Hematopoietic multipotent progenitor cell treated with erythropoietin and hydrocortisone succinate and interleukin-3 and kit ligand, for 15 days (in vitro differentiated cells): ENCODE measurements at places on chromosomes 3 and 15.

DNA sequence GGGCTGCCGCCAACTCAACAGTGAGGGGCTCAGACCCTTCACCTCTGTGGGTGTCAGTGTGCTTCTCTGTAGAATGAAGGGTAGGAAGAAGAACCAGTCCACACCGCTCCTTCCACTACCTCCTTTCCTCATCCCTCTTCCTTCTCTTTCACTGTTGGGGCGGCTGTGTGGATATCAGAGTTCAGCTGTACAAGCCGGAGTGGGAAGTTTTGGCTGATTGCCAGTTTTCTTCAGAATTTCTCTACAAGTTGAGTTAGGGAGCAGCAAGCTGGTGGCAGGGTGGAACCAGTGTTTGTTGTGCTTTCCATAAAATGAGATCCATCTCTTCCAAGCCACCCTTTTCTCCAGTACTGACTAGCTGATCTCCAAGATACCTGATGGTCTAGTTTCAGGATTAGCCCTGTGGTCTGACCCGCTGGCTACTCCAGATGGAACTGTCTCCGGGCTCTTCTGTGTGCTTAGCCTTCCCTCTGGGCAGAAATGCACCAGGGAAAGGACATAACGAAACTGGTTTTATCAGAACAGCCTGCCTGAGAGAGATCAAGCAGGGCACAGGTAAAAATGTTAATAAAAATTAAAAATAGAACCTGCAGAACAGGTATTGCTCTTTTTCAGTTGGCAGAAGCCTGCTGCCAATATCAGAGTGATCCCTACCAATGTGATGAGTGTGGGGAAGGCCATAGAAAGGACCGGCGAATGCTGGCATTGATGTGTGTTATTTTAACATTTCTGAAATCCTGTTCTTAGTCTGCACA is 169.9 kb upstream of the TSC22D2 start:
- DNase-seq: no peak

- DNase-seq: no peak
Observed at GRCh38 chr3:34998902-34999301, 640.4 kb upstream of the ARPP21 start.

GRCh38 chr3:119608405-119609000 is 10.8 kb downstream of the PLA1A start:
- no peak for DNase-seq

DNA sequence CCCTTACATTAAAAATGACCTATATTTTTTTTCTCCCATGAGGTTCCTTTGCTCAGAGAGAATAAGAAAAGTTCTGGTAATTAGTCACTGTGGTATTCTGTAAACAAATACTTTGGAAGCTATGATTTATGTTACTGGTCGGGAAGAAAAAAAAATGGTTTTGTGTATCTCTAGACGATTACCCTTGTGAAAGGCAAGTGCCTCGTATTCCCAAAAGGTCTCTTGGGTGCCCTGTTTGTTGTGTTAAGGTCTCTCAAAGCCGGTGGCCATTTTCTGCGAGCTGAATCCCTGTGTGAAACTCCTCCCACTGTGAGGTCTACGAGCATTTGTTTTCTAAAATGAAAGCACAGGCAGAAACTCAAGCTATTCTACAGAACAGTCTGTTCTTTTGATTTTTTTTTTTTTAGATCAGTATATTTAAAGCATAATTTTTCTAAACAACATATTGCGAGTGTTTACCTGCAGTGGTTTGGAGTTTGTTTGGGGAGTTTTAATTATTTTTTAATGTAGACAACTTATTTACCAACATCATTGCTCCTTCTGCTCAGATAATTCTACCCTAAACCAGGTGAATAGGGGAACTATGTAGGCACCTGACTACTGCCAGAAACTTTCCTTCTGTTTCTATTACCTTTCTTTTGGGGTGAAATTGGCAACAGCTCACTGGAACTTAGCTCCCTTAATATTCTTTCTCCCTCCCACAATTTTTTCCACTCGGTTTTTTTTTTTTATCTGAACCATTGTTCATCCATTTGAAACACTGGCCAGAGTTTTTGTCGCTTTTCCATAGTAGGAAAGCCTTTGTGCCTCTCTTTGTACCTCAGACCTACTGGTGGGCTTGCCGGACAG is 44.0 kb downstream of the ZBTB38 start:
- peak; percentile 77 for DNase-seq

DNA sequence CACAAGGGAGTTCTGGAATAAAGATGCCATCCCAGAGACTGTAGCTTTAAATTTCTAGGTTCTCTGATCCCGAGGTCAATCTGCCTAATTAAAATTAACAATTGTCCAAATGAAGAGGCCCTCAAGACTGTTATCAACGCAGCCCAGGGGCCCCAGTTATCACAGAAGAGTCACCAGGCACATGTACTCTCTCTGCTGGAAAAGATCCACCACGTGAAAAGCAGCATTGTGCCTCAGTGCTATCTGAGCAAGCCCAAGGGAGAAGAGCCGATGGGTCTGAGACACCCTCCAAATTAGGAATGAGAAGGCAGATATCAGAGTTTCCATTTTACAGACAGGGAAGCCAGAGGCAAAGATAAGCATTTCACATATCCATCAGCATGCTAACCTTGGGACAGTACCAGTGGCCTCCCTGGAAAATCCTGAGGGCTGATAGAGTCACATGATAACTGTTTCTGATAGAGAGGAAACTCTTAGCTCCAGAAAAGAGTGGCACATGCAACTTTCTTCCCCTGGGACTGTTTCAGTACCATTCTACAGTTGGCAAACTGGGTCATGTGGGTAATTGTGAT is 55.5 kb downstream of the ITGB5 start:
- DNase-seq: peak; percentile 38

- no peak for DNase-seq
Observed at GRCh38 chr15:88120026-88120425, 136.5 kb downstream of the NTRK3 start.

GRCh38 chr3:164498917-164499316 is 579.4 kb downstream of the SI start:
- DNase-seq: no peak

DNA sequence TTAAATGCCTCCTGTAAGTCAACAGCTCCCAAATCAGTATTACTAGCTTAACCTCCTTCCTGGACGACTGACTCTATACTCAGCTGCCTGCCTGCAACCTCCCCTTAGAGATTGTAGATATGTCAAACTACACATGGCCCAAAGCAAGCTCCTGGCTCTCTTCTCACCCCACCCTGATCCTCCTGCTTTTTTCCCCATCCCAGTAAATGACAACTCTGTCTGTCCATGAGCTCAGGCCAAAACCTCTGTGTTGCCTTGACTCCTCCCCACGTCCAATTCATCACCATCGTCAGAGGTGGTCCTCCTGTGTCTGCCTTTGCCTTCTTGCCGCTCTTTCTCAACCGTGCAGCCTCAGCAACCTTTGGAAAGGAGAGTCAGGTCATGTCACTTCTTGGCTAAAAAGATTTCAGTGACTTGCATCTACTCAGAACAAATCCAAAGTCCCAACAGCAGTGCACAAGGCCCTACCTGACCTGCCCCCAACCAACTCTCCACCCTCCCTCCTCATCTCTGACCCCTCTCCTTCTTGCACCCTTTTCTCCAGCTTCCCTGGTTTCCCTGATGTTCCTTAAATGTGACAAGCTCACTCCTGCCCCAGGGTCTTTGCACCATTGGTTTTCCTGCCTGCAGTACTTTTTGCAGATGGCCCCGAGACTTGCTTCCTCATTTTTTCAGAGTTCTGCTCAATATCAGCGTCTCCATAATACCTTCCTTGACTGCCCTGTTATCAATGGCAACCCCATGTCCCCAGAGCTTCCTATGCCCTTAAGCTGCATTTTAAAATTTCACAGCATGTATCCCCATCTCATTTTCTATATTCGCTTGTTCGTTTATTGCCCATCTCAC is 52.8 kb downstream of the LSM3 start:
- no peak for DNase-seq

DNA sequence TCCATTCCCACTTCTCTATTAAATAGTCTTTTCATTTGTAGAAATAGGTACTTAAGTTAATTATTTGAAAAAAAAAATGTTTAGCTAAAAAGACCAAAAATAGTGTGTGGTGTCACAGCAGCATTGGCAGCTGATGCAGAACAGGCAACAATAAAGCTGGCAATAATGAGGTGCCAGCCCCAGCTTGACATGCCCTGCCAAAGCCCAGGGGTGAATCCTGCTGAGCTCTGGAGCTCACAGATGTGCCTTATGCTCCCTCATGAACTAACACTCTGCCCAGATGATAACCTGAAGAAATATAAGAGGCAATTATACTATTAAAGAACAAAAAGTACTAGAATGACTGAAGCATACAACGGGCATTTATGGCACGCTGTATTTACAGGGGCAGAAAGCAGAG is 63.8 kb downstream of the IGSF11 start:
- no peak for DNase-seq

GRCh38 chr15:39997639-39998038 is 41.3 kb downstream of the SRP14 start:
- no peak for DNase-seq
